Brain (organoid and tissue), 16 donors: ENCODE measurements at places on chromosomes 16 and 17. TPM values are rescaled to one million over a fixed set of nuclear protein-coding genes. Genes with fewer than 3 reads are reported as not detected.

- no peak for DNase-seq
Observed at GRCh38 chr17:55402374-55402773, 19.3 kb downstream of the MMD start.

DNA sequence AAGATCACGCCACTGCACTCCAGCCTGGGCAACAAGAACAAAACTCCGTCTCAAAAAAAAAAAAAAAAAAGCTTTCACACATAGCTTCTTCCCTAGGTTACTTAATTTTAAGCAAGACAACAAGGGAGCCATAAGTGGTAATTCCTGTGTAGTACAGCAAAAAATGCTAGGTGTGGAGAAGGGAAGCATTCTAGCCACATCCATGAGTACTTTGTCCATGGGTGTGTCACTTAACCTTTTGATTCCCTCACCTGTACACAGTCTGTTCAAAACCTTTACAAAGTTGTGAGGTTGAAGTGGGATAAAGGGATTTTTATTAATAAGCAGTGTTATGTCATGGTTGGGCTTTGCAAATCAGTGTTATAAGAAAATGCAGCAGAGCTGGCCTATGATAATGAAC is 4.5 kb downstream of the NME2 start:
- DNase-seq: no peak

DNA sequence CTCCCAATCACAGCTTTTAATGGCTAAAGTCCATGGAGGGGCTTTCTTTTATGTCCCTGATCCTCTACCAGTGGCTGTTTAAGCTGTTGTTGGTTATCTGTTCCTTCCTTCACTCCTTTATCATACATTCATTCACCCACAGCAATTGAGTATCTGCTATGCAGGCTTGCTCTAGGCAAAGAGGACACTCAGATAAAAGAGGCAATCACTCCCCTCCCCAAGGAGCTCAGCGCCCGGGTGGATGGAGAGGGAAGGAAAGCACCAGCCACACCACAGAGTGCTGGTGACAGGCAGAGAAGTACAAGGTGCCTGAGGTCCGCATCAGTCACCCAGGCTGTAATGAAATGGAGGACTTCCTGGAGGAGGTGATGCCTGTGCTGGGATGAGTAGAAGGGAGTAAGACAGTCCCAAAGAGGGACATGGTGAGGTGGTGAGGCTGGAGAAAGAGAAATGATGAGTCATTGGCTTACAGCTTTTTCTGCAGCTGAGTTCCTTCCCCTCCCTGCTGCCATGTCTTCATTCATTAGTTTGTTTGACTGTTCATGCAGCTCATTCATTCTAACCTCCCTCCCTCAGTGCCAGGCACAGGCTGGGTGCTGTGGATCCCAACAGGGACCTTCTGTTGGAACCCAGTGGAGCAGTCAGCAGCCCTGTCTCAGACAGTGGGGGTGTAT is 12.8 kb upstream of the NGFR start:
- DNase-seq: no peak

- DNase-seq: no peak
Observed at GRCh38 chr16:19715566-19715965, 2.5 kb downstream of the KNOP1 start.

CCL8 gene
- polyA plus RNA-seq: not detected

SSTR5 gene
- not detected for polyA plus RNA-seq
